ENCODE measurements at places on chromosomes 3 and 15.

DNA sequence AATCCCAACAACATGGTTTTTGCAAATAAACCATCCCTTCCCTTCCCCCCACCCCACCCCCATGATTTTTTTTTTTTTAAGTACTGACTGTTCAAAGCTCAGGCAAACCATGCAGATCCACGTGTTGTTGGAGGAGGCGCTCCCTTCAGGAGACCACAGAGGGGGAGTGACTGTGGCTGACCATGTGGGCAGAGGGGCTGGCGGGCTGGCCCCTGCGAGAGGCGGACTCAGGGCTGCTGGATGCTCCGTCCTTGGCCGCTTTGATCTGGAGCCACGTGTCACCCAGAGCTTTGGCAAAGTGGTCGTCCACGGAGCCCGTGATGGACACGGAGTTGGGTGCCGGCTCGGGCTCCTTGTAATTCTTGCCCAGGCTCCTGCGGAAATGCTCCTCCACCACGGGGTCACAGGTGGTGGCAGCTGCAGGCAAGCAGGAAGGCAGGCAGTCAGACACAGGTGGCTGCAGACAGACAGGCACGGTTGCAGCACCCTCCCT is 85.3 kb downstream of the VGLL4 start:
- DNase-seq, result no peak

GRCh38 chr15:94253742-94254141 is 22.4 kb downstream of the MCTP2 start:
- no peak for DNase-seq

- no peak for DNase-seq
Measured at GRCh38 chr3:16439163-16439847, 74.2 kb downstream of the RFTN1 start.

DNA sequence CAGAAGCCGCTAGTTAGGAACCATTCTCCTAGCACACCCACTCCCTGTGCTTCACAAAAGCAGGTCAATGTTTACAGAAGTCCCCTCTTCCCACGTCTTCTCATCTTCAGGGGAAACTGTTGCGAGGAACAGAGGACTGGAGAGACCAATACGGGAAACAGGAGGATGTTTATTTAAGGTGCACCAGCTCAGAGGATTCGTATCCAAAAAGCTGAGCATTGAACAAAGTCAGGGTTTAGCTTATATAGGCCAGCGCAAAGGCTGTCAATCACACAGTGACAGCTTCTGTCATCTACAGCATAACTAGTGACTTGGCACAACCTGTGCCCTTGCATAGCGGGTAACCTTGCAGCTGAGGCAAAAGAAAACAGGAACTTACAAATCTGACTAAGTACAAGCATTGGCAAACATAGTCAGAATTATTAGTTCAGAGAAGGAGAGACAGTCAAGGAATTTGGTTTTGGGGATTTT is 61.3 kb downstream of the ZDHHC19 start:
- DNase-seq, result no peak

DNA sequence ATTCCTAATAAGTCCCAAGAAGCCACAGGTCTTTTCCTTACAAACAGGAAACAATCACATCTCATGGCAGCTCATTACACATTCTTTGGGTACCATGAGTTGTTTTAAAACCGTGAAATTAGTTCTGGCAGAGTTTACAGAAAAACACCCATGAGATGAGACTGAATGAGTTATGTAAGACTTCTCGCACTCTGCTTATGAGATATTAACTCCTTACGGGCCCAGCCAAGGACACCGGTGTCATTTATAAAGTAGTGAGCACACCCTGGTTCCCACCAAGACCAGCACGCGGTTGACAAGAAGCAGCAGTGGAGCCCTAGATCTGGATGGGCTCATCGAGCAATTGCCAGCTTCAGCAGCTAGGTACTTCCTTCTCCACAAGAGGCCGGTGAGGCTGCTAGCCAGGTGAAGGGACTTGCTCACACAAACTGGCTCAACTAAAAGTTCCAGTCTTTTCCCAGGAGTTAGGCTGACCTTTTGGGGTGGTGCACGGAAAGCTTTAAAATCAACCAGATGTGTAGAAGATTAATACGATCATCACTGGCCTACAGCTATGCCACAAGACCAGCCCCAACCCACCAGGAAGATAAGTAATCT is 318.6 kb upstream of the ICE2 start:
- DNase-seq, result no peak

GRCh38 chr15:39777496-39777895 is 5.1 kb downstream of the FSIP1 start:
- DNase-seq, result no peak

- no peak for DNase-seq
Measured at GRCh38 chr15:38093931-38094330, 158.7 kb upstream of the SPRED1 start.

DNA sequence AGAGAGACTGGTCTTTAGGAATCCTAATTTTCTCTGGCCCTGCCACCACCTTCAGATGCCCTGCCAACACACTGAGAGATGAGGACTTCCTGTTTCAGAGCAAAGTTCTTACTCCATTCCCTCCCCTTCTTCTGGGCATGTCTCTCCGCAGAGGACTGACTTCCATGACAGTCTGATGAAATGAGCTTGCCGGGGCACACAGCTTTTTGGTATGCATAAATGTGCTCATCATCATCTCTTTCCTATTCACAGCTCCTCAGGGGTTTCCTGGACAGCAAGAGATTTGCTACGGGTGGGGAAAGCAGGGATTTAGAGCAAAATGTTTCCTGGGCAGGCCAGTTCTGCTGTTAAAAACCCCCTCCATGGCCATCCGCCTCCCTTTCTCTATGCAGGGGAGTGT is 27.6 kb upstream of the SEMA6D start:
- no peak for DNase-seq

- no peak for DNase-seq
Measured at GRCh38 chr3:171186817-171187500, 160.4 kb upstream of the SLC2A2 start.

- no peak for DNase-seq
Measured at GRCh38 chr15:64774629-64775493, 528 bp downstream of the RBPMS2 start.

- DNase-seq, result no peak
Measured at GRCh38 chr3:23258110-23258509, 55.0 kb downstream of the UBE2E2 start.

- DNase-seq, result no peak
Measured at GRCh38 chr3:78268716-78269668, 1229.1 kb downstream of the ROBO2 start.

DNA sequence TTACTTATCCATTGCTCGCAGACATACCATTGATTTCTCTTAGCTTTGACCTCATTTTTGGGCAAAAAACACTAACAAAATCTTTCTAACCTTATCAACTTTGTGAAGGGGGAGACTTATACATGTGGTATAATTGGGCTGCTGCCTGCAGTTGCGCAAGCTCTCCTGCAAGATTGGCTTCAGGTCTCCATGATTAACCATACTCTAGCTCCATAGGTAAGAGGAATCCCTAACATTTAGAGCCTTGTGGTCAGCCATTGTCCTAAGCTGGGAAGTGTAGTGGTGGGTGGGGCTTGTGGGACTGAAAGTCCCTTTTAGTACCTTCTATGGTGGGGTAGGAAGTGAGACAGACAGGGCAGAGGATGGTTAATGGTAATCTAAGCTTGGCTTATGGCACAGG is 179.6 kb upstream of the THRB start:
- DNase-seq, result no peak

GRCh38 chr3:89332386-89332785 is 225.0 kb downstream of the EPHA3 start:
- no peak for DNase-seq

DNA sequence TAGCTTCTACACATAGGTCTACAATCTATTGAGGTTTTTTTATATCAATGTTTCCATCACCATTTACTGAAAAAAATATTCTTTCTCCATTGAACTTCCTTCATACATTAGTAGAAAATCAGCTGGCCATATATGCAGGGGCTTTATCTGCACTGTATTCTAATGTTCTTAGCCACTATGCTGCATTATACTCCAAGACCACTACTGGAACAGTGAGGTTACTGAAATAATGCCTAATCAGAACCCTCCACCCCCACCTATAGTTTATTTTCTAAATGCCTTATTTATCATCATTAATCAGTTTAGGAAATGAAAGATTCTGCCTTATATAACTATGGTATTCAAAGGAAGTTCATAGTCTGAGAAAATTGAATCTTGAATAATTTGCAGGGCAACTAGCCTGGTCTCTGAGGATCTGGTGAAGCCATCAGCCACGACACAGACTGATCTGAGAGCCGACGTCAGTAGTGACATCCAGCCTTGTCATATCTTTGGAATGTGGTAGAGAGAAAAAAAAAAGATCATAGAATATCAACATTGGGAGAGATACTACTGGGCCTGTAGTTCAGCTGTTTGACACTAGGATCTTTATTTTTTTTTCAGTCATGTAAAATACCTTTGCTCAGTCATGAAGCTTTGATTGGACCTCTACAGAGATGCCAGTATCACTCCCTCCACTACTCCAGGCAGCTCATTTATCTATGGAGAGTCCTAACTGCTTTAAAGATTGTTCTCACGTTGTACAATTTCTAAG is 66.6 kb downstream of the P3H2 start:
- no peak for DNase-seq

- DNase-seq, result no peak
Measured at GRCh38 chr3:115251509-115251908, 104.4 kb upstream of the ZBTB20 start.

DNA sequence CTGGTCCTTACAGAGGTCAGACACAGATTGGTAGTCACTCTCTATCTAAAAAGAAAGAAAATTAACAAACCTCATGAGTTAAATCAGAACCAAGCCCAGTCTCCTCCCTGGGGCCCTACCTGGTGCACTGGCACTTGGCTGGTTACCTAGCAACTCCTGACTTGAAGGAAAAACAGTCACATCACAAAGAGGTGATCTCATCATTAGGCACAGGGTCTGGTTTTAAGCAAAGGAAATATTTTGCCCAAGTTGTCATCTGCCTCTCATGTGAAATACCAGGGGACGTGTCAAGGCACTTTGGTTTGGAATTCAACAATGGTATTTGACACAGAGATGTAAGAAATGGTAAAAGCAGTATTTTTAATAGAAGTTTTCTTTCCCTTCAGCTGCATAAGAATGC is 47.7 kb upstream of the FMN1 start:
- DNase-seq, result peak; percentile 13

DNA sequence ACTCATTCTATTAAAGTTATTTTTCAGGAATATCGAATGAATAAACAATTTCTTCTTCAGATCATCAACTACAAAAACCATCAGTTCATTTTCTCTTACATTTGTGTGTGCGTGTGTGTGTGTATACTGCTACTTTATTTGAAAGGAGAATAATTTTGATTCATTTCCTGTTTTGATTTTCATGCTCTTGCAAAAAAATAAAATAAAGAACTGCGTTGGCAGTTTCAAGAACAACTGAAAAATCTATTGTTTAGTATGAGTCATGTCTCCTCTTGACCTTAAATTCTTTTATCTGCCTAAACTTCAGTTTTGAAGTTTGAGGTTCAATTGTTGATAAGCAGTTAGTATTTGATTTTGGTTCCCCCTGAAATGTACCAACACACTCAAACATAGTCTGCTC is 540.8 kb downstream of the FGF12 start:
- no peak for DNase-seq

DNA sequence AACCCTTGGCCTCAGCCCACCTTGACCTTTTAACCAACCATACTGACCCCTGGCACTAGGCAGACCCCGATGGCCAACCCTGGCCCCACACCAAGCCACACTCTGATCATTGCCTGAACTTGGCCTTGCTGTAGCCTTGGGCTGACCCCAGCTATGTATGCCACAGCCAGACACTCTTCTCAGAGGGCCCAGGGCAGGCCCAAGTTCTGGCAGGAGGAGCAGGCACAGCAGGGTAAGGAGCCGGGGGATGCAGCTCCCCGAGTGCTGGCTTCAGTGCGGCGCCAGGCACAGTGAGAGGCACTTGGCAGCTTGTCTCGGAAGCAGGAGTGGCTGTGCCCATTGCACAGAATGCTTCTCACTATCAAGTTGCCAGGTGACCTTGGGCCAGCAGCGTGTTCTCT is 22.3 kb downstream of the PRR20G start:
- no peak for DNase-seq

DNA sequence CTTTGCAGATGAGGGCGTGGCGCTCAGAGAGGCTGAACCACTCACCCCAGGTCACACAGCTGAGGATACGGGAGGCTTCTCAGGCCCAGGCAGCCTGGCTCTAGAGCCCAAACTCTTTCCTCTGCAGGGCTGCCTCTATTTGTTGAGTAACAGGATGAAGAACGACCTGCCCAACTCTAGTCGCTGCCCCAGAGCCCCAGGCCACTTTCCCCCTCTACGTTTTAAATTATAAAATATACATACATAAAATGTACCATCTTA is 19.2 kb upstream of the ZXDC start:
- no peak for DNase-seq

GRCh38 chr3:69494185-69494584 is 108.3 kb upstream of the FRMD4B start:
- DNase-seq, result no peak

DNA sequence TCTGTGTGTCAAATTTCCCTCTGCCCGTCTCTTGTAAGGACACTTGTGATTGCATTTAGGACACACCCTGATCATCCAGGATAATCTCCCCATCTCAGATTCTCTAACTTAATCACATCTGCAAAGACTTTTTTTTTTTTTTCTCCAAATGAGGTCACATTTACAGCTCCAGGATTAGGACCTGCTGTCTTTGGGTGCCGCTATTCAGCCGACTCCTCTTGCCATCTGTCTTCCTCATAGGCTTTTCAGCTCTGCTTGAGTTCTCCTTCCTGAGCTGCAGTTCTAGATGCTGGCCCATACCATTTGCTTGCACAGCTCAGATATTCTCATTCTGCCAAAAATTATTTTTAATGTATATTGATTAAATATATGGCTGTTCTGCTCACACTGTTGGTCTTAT is 94.3 kb upstream of the TLE3 start:
- DNase-seq, result no peak

- DNase-seq, result no peak
Measured at GRCh38 chr15:64691896-64692565, 83.4 kb downstream of the RBPMS2 start.

GRCh38 chr15:46955576-46955975 is 761.7 kb upstream of the SEMA6D start:
- DNase-seq, result no peak

DNA sequence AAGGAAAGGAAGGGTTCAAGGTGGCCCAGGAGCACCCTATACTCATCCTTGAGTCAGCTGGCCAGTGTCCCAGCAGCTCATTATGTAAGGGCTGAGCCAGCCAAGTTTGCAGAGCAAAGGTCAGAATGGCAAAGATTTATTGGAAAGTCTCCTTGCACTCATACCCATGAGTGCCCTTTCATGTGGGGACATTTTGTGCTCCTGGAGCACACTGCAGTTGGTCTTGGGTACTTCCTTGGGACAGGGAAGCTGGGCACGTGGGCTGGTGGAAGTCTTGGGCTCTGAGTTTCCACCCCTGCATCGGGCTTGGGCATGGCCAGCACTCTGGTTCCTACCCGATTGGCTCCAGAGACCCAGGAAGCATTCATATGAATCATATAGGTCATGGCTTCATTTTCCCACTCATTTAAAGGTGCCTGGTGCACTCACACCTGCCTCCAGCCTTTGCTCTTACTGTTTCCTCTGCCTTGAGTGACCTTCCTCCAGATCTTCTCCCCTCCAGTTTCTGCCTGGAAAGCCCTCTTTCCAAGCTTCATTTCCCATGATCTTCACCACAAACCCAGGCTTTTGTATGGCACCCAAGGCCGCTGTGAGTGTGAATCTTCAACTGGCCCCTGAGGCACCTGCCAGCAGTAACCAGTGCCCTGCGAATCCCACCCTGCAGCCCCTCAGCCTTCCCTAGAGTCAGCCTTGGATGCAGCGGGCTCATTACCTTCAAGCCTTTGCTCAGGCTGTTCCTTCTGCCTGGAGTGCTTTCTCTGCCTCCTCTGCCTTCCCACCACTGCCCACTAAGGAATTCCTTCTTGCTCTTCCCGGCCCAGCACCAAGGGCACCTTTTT is 10.5 kb upstream of the PRKCD start:
- DNase-seq, result no peak
